ENCODE measurements at places on chromosomes 13 and 19. TPM values are rescaled to one million over a fixed set of nuclear protein-coding genes. Genes with fewer than 3 reads are reported as not detected.

- DNase-seq, result no peak
- H3K27ac ChIP-seq, result no peak overlapping the region
- no peaks in the 10 kb centered on the region for H3K27me3 ChIP-seq
- H3K4me3 ChIP-seq, result no peak overlapping the region
Observed at GRCh38 chr13:31675440-31675953, 63.8 kb upstream of the RXFP2 start.

GRCh38 chr19:2355168-2356035 is 4.7 kb upstream of the TMPRSS9 start:
- no peak overlapping the region for H3K27ac ChIP-seq
- peaks cover 8% of the 10 kb centered on the region for H3K27me3 ChIP-seq
- H3K4me3 ChIP-seq, result no peak overlapping the region
- DNase-seq, result no peak
- no peaks in the 10 kb centered on the region for H3K36me3 ChIP-seq
- H3K4me1 ChIP-seq, result peaks cover 5% of the 10 kb centered on the region

- H3K27ac ChIP-seq, result no peak overlapping the region
- no peaks in the 10 kb centered on the region for H3K27me3 ChIP-seq
- peaks cover 11% of the 10 kb centered on the region for H3K4me1 ChIP-seq
- no peak overlapping the region for H3K4me3 ChIP-seq
- no peak for DNase-seq
Observed at GRCh38 chr13:45361596-45362206, 20.7 kb upstream of the TPT1 start.

GRCh38 chr13:60143775-60144174 is 20.0 kb downstream of the DIAPH3 start:
- H3K27me3 ChIP-seq, result no peaks in the 10 kb centered on the region
- no peak overlapping the region for H3K4me3 ChIP-seq
- H3K36me3 ChIP-seq, result no peaks in the 10 kb centered on the region
- peaks cover under 1% of the 10 kb centered on the region for H3K4me1 ChIP-seq
- DNase-seq, result no peak

DNA sequence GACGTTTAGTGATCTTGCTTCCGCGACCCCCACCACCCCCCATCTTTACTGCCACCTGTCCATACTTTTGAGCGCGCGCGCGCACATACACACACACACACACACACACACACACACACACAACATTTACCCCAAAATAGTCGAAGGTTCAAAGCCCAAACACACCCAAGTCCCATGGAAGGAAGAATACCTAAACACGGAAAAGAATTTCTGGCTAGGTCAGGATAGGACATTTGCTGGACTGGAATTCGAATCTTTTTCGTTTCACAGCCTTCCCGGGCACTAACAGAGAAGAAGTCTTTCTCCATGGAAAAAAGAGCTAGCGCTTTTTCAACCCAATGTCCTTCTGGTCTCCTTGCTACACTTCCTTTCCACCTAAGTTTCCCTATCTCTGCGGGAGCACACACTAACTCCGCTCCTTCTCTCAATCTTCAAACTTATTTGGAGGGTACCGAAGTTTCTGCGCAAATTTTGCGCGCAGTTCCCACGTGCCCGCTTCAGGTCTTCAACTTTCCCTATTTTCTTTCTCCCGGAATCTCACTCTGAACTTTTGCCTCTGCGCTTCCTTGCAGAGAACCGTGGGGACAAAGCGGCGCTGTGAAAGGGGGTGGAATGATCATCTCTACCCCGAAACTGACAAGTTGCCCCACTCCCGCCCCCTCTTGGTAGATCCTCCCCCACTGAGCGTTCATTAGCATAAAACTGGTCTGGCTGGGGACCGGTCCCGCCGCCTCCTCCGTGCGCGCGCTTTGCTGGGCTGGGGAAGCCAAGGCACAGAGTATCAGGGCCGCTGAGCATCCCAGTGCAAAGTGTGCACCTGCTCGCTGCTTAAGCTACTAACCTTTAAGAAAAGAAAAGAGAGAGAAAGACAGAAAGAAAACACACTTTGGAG is 2.7 kb downstream of the DACH1 start:
- peaks cover 6% of the 10 kb centered on the region for H3K27me3 ChIP-seq
- H3K27ac ChIP-seq, result peak overlapping the region; percentile 91
- H3K36me3 ChIP-seq, result no peaks in the 10 kb centered on the region
- DNase-seq, result peak; percentile 87
- peaks cover 63% of the 10 kb centered on the region for H3K4me1 ChIP-seq

- H3K27me3 ChIP-seq, result no peaks in the 10 kb centered on the region
- H3K36me3 ChIP-seq, result no peaks in the 10 kb centered on the region
- no peak overlapping the region for H3K4me3 ChIP-seq
- no peak overlapping the region for H3K27ac ChIP-seq
- H3K4me1 ChIP-seq, result no peaks in the 10 kb centered on the region
Observed at GRCh38 chr13:98582947-98583346, 6.0 kb upstream of the STK24 start.

- no peak overlapping the region for H3K27ac ChIP-seq
- DNase-seq, result no peak
- peaks cover 9% of the 10 kb centered on the region for H3K4me1 ChIP-seq
- H3K36me3 ChIP-seq, result no peaks in the 10 kb centered on the region
- H3K4me3 ChIP-seq, result no peak overlapping the region
- no peaks in the 10 kb centered on the region for H3K27me3 ChIP-seq
Observed at GRCh38 chr13:33372251-33372919, 86.8 kb upstream of the STARD13 start.

DNA sequence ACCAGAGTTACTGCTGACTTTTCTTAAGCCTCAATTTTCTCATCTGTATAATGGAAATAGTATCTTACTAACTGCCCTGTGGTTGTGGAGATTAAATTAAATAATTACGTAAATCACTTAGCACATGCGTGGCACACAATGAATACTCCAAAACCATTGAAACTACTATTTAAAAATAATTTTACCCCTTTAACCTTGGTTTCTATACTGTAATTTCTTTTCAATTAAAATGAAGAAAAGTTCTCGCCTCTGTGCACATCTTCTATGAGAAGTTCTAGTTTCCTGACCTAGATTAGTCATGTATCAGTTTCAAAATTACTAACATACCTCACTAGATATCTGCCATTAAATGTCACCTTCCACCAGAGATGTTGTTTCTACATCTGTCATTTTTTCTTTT is 5.7 kb downstream of the SLITRK1 start:
- peaks cover 14% of the 10 kb centered on the region for H3K27me3 ChIP-seq
- no peaks in the 10 kb centered on the region for H3K36me3 ChIP-seq
- DNase-seq, result no peak
- no peak overlapping the region for H3K27ac ChIP-seq
- H3K4me1 ChIP-seq, result peaks cover 3% of the 10 kb centered on the region

DNA sequence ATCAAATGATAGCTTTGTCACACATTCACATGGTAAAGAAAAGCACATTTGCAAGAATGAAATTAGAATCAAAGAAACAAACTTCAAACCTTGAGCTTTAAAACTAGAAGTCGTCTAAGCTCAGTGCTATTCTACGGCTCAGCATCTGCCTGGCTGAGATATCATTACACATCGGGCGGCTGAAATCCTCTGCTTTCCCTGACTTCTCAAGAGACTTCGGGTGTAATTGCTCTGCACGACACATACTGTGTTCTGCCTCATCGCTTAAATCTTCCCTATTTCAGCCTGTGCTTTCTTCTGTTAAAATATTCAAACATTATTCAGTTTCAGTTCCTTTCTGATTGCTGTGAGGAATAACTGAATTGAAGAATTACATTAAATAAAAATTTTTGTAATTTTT is 265.3 kb downstream of the NALCN start:
- H3K4me1 ChIP-seq, result no peaks in the 10 kb centered on the region
- H3K27me3 ChIP-seq, result no peaks in the 10 kb centered on the region
- H3K4me3 ChIP-seq, result no peak overlapping the region
- no peaks in the 10 kb centered on the region for H3K36me3 ChIP-seq
- DNase-seq, result no peak
- no peak overlapping the region for H3K27ac ChIP-seq

DNA sequence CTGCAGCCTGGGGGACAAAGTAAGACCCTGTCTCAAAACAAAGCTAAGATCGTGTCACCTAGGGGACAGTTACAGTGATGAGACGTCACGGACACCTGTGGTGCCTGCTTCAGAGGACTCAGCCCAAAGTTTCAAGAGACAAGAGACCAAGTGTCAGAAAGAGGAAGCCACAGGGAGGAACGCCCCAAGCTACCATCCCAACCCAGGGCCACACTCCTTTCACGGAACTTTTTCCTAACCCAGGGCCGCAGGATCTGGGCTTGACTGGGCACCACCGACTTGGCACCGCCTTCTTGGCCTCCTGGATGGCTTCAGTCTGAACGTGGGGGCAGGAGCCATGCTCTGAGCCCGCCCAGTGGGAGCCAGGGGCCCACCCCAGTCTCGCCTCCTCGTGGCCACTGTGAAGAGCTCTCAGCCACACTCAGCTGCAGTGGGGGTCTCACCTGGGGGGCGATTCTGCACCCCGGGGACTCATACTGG is 8.5 kb downstream of the MOB3A start:
- H3K36me3 ChIP-seq, result peaks cover 3% of the 10 kb centered on the region
- peaks cover 66% of the 10 kb centered on the region for H3K4me1 ChIP-seq
- peak overlapping the region; percentile 93 for H3K4me3 ChIP-seq
- peak; percentile 88 for DNase-seq
- H3K27ac ChIP-seq, result peak overlapping the region; percentile 97

- H3K4me3 ChIP-seq, result no peak overlapping the region
- H3K27me3 ChIP-seq, result no peaks in the 10 kb centered on the region
- no peak overlapping the region for H3K27ac ChIP-seq
- H3K4me1 ChIP-seq, result no peaks in the 10 kb centered on the region
- no peak for DNase-seq
Observed at GRCh38 chr19:31515931-31516330, 166.7 kb upstream of the TSHZ3 start.

GRCh38 chr19:13952931-13953531 is 722 bp downstream of the DCAF15 start:
- H3K27me3 ChIP-seq, result no peaks in the 10 kb centered on the region
- peak overlapping the region; percentile 90 for H3K4me3 ChIP-seq
- peak overlapping the region; percentile 82 for H3K27ac ChIP-seq

DNA sequence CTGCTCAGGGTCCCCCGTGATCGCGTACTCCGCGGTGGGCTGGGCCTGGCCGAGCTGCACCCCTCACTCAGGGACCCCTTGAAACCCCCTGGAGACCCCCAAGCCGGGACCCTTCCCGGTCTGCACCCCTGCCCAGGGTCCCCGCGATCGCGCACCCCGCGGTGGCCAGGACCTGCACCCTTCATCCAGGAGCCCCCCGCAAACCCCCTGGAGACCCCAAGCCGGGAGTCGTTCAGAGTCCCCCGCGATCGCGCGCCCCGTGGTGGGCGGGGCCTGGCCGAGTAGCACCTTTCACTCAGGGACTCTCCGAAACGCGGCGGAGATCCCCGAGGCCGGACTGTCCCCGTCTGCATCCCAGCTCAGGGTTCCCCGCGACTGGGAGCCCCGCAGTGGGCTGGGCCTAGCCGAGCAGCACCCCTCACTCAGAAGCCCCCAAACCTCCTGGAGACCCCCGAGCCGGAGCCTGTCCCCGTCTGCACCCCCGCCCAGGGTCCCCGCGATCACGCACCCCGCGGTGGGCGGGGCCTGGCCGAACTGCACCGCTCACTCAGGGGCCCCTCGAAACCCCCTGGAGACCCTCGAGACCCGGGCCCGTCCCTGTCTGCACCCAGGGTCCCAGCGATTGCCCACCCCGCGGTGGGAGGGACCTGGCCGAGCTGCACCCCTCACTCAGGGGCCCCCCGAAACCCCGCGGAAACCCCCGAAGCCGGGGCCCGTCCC is 748 bp downstream of the LMNB2 start:
- H3K4me3 ChIP-seq, result peak overlapping the region; percentile 98
- DNase-seq, result peak; percentile 89
- peaks cover 27% of the 10 kb centered on the region for H3K4me1 ChIP-seq
- H3K27ac ChIP-seq, result peak overlapping the region; percentile 9
- no peaks in the 10 kb centered on the region for H3K27me3 ChIP-seq
- no peaks in the 10 kb centered on the region for H3K36me3 ChIP-seq

DNA sequence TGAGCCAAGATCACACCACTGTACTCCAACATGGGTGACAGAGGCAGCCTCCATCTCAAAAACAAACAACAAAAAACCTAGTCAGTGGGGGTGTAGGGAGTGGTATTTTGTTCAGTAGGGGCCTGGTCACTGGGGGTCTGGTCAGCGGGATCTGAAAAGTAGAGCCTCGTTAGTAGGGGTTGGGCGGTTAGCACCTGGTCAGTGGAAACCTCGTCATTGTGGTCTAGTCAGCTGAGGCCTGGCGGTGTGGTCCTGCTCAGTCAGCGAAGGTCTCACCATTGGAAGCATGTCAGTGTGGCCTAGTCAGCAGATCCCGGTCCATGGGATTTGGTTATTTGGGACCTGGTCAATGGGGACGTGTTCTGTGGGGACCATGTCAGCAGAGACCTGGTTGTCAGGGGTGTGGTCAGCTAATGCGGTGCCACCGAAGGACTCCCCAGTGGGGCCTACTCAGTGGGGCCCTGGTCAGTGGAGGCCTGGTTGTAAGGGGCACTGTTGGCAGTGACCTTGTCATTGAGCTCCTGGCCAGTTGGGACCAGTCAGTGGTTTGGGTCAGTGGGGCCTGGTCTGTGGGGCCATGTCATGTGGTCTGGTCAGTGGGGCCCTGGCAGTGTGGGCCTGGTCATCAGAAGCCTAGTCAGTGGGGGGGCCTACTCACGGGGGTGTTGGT is 63.0 kb upstream of the TPM4 start:
- no peak overlapping the region for H3K4me3 ChIP-seq
- no peak overlapping the region for H3K27ac ChIP-seq
- no peaks in the 10 kb centered on the region for H3K36me3 ChIP-seq
- DNase-seq, result no peak
- no peaks in the 10 kb centered on the region for H3K4me1 ChIP-seq

DNA sequence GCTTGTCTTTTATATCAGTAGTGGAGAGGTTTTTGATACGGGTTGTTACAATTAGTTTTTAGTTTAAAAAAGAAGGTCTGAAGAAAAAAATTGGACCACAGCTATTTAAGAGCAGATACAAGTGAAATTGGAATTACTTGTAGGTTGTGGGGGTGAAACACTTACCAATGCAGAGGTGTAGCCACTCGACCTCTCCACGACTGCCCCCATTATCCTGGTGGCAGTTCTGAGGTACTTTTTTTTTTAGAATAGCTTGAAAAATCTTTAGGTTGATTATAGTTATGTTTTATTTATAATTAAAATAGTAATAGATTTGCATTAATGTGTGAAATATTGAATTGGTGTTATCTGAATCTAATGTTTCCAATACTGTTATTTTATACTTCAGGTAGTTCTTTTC is 60.7 kb downstream of the PAN3 start:
- DNase-seq, result no peak
- no peak overlapping the region for H3K4me3 ChIP-seq
- peaks cover 13% of the 10 kb centered on the region for H3K36me3 ChIP-seq
- H3K27ac ChIP-seq, result no peak overlapping the region

- peaks cover 16% of the 10 kb centered on the region for H3K4me1 ChIP-seq
- H3K4me3 ChIP-seq, result no peak overlapping the region
- no peak for DNase-seq
- peaks cover 13% of the 10 kb centered on the region for H3K36me3 ChIP-seq
- no peaks in the 10 kb centered on the region for H3K27me3 ChIP-seq
- H3K27ac ChIP-seq, result no peak overlapping the region
Observed at GRCh38 chr19:12607631-12608030, 3.0 kb downstream of the ZNF490 start.

Gene CGB1
- total RNA-seq, result not detected

Gene HSPB6
- 4.8 TPM for total RNA-seq

Gene FCGBP
- 5.1 TPM for total RNA-seq

Gene KRTDAP
- total RNA-seq, result not detected

Gene TNFSF13B
- 52.3 TPM for total RNA-seq

Gene RFPL4A
- not detected for total RNA-seq

Gene ZNF69
- 9.5 TPM for total RNA-seq

Gene MEF2B
- 3.3 TPM for total RNA-seq

Gene PRKCSH
- total RNA-seq, result 247 TPM

Gene CRX
- not detected for total RNA-seq

Gene IQCN
- 11.9 TPM for total RNA-seq

Gene ZNF575
- not detected for total RNA-seq

Gene SYT5
- total RNA-seq, result not detected

Gene EGLN2
- 171 TPM for total RNA-seq

All from spleen (tissue), 13 donors.